Muscle of arm (tissue), 14 donors: ENCODE measurements at places on chromosomes 6 and 20.
A peak's percentile ranks its signal among the peaks of the same experiment; 100 is the strongest.

- DNase-seq = no peak
Measured at GRCh38 chr6:165634101-165634880, 28.8 kb downstream of the PDE10A start.

- no peak for DNase-seq
Measured at GRCh38 chr6:166765234-166765541, 138.1 kb upstream of the RPS6KA2 start.

DNA sequence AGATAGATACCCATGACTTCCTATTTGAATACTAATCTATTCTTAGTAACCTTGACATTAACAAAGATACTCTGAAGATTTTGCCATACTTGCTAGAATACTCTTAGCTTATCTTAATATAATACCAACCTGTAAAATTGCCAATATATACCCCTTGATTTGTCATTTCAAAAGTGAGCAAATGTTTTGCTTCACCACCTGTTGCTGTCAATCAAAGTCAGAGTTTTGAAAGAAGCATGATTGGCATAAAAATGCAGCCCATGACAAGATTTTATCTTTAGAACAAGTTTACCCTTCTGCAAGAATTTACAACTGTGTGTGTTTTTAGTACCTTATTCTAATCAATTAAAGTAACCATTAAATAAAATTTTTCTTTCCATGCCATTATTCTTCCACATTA lies 236.2 kb downstream of the TBX18 start:
- DNase-seq = no peak

- no peak for DNase-seq
Measured at GRCh38 chr20:57653910-57654309, 33.7 kb upstream of the ZBP1 start.

- no peak for DNase-seq
Measured at GRCh38 chr6:160004419-160005175, 35.7 kb downstream of the IGF2R start.

GRCh38 chr20:2978519-2978918 lies 64.9 kb upstream of the GNRH2 start:
- DNase-seq = no peak

DNA sequence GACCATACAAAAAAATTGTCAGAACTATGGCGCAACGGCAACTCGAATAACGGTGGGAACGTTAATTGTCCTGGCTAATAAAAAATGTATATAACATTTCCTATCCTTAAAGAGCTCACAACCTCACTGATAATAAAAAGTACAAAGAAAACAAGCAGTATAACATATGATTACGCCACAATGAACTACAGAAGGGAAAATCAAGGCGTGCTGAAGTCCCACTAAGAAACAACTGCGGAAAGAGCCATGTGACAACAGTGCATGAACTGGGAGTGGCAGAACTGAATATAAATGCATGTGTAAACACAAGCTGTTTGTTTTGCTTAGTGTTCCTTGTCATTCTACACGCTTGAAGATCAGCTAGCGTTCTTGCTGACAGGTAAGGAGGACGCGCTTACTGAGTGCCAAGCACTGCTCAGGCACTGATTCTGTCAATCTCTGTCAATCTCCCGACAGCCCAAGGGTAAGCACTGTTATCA lies 466 bp upstream of the PSMB1 start:
- no peak for DNase-seq

- DNase-seq = no peak
Measured at GRCh38 chr6:153816366-153816765, 222.7 kb upstream of the OPRM1 start.

- DNase-seq = peak; percentile 31
Measured at GRCh38 chr6:11473008-11473740, 64.4 kb upstream of the TMEM170B start.

DNA sequence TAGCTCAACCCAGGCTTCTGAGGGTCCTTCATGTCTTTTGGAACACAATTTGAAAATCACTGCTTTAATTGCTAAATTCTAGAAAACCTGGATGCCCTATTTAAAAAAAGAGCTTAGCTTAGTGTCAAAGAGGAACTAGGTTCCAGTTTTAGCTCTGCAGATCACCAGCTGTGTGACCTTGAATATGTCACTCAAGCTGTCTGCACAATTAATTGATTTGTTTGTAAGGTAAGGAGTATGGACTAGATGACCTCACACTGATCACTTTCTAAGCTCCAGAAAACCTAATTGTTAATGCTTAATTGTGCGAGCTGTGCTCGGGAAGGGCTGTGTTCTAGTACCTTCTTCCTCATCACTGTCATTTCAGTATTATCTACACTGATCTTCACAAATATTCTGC lies 26.2 kb downstream of the UTRN start:
- no peak for DNase-seq

- DNase-seq = no peak
Measured at GRCh38 chr20:38316341-38316740, 12.4 kb downstream of the BPI start.

- no peak for DNase-seq
Measured at GRCh38 chr20:17014217-17014616, 212.6 kb upstream of the PCSK2 start.

- peak; percentile 75 for DNase-seq
Measured at GRCh38 chr6:130240232-130240631, 17.5 kb upstream of the SAMD3 start.

DNA sequence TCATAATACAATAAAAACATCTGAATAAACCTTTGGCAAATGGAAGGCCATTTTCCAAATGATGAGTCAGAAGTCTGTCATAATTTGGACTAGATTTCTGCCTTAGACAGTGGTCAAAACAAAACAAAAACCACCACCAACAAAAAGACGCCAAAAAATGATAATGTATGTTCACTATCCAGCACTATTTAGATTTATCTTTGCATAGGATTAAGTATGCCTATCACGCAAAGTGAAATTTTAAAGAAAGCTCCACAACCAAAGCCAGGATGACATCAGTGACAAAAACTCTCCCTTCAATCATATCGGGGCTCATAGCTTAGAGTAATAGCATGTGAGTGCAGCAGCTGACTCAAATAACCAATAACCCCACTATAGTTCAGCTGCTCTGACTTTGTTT lies 201.9 kb downstream of the MOXD1 start:
- peak; percentile 81 for DNase-seq

- no peak for DNase-seq
Measured at GRCh38 chr20:46709055-46709458, 392 bp upstream of the SLC2A10 start.

GRCh38 chr6:54188846-54189245 lies 77.6 kb downstream of the MLIP start:
- DNase-seq = no peak

- DNase-seq = no peak
Measured at GRCh38 chr20:33908336-33908735, 85.4 kb upstream of the RALY start.

DNA sequence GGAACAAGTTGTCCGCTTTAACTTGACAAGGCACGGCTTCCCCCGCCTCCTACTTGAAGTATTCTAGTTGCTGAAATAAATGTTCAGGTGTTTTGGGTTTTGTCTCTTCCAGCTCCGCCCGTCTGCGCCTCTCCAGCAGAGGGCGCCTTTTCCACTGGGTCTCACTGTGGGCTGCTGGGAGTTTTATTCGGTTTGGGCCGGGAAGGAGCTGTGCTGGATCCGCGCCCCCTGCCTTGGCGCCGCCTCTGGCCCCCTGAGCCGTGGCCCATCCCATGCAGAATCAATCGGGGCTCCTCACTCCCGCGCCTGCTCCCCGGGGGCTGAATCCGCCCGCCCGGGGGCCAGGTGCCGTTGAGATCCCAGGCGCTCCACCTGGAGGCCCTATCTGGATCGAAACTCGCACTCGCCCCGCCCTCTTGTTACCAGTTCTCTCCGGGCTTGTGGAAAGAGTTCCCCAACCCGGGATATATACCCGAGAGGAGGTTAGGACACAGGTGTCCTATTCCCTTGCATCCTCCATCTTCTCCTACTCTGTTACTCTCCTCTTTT lies 51.0 kb upstream of the TCF21 start:
- DNase-seq = no peak

DNA sequence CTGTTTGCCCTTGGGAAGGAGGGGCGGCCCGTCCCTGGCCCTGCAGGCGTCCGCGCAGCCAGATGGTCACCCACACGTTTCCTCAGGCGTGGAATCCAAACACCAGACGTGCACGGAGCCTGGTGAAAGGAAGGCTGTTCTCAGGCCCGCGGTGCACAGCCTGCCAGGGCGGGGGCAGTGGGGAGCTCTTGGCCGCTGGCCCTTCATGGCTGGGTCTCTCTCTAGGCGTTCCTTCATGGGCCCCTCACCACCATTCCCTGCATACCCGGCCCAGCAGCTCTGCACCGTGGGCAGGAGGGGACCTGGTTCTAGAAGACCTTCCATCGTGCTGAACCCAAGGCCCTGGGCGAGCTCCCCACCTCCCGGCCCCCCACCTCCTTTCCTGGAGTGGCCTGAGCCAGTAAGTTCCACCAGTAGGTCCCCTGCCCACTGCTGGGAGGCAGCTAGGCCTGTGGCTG lies 30.4 kb upstream of the SMOC2 start:
- no peak for DNase-seq

- no peak for DNase-seq
Measured at GRCh38 chr6:135465307-135465706, 32.2 kb downstream of the AHI1 start.

GRCh38 chr6:35139924-35140638 lies 1.1 kb downstream of the TCP11 start:
- peak; percentile 80 for DNase-seq

- no peak for DNase-seq
Measured at GRCh38 chr6:42448391-42448790, 3.3 kb downstream of the TRERF1 start.

DNA sequence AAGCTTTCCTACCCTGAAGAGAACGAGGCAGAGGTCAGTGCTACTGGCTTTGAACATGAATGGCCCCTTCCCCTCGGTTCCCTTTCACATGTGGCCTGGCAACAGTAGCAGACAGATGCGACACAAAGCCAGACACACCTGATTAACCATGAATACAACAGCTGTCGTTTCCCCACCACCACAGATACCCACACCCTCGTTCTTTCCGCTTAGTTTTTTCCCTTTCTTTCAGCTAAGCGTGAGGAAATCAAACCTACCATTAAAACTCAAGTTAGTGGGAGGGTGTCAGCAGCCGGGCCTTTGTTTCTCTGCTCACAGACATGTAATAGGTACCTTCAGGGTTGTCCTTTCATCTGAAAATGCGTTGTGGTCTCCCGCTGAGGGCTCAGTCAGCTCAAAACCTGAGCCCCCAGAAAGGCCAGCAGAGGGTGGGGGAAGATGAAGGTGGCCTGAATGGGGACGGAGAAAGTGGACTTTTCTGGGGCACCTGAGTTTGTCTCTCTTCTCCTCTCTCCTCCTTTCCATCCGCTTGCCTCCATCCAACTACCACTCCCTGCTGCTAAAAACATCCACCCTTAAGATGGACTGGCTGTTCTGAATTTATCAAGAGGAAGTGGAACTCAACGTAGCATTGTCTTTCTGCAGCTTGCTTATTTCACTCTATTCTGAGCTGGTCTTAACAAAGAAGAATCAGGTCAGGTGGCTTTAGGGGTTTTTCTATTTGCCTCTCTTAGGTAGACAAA lies 516.6 kb upstream of the JARID2 start:
- no peak for DNase-seq

GRCh38 chr6:158016571-158017383 lies 35.1 kb downstream of the SYNJ2 start:
- DNase-seq = no peak

DNA sequence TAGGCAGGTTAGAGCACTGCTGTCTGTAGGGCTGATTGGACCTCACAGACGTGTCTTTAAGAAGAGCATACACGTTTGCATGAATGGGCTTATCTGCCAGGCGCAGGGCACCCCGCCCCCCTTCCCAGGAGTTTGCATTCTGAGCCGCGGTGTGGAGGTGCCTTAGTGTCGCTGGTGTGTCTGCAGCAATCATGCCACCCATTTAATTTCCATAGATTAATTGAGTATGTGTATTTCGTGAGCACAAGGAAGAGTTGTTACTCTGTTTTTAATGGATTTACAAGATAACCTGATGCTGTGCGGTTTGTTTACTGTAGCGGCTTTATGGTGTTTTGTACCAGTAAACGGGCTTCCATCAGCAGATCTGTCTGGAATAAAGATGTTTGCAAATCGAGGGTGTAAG lies 107.7 kb downstream of the ZDHHC14 start:
- no peak for DNase-seq

DNA sequence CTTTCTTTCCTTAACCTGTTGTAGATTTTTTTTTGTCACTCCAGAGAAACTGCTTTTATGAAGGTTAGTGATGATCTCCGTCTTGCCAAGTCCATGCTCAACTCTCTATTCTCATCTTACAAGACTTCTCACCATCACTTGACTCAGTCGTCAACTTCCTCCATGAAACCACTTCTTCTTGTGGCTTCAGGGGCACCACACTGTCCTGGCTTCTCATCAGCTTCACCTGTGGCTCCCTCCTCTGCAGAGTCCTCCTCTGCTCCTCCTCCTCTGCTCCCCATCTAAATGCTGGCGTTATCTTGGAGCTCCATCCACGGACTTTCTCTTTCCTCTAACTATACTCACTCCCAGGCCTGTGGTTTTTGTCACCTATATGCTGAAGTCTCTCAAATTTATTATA lies 187.5 kb downstream of the BACH2 start:
- DNase-seq = no peak

- DNase-seq = peak; percentile 15
Measured at GRCh38 chr6:88856566-88856965, 106.9 kb downstream of the RNGTT start.

DNA sequence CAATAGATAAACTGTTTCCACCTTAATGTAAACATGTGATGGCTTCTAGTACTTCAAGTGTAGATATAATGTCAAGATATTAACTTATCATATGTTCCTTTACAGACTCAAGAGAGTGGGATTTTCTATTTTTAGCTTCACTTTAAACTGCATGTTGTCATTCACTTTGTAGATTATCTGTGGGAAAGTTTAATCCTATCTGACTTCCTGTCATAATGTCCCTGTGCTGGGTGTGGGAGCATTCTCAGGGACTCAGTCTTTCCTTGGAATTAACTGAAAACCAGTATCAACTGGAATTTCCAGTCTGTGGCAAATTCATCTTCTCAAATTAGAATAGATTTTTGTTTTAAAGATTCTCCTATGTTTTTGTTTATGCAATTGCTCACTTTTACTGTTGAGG lies 226.1 kb upstream of the FERMT1 start:
- DNase-seq = no peak

- DNase-seq = no peak
Measured at GRCh38 chr6:84752118-84752850, 12.1 kb downstream of the TBX18 start.

GRCh38 chr20:23396950-23397627 lies 24.2 kb downstream of the NAPB start:
- DNase-seq = no peak
